Mammary epithelial cell (primary cell): ENCODE measurements at places on chromosomes 16 and 17. TPM values are rescaled to one million over a fixed set of nuclear protein-coding genes. Genes with fewer than 3 reads are reported as not detected.

The RHBDL3 gene
- polyA plus RNA-seq: 0.03 TPM

The KRT12 gene
- not detected for polyA plus RNA-seq

The GALNS gene
- polyA plus RNA-seq: 7.8 TPM

- DNase-seq: no peak
These were observed 128.0 kb upstream of the CHMP6 start for GRCh38 chr17:80863626-80864025.

DNA sequence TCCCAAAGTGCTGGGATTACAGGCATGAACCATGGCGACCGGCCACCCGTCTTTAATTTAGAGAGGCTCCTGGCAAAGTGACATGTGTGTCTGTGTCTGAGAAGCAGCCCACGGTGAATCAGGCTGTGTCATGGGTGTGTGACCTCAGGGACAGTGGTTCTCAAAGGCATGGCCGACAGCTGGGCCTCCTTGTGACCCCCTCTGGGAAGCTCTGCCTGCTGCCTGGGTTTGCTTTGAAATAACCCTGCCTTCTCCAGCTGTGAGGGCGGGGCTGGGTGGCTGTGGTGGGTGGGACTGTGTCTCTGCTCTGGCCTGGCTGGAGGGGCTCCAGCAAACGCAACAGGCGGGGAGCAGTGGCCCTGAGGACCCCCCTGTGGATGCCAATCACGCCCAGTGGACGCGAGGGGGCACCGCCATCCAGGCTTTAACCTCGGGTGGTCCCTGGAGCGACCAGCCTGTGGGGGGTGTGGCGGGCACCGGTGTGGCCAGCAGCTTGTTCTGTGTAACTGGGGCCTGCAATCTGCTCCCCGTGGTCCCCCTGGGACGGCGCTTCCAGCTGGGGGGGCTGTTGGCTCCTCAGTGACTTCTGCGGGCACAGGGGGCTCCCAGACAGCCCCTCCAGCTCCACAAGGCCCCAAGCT is 8.8 kb upstream of the APRT start:
- DNase-seq: no peak

- peak; percentile 59 for DNase-seq
These were observed 75.6 kb upstream of the PLCG2 start for GRCh38 chr16:81703177-81704155.

GRCh38 chr16:23869052-23869451 is 33.3 kb downstream of the PRKCB start:
- no peak for DNase-seq

DNA sequence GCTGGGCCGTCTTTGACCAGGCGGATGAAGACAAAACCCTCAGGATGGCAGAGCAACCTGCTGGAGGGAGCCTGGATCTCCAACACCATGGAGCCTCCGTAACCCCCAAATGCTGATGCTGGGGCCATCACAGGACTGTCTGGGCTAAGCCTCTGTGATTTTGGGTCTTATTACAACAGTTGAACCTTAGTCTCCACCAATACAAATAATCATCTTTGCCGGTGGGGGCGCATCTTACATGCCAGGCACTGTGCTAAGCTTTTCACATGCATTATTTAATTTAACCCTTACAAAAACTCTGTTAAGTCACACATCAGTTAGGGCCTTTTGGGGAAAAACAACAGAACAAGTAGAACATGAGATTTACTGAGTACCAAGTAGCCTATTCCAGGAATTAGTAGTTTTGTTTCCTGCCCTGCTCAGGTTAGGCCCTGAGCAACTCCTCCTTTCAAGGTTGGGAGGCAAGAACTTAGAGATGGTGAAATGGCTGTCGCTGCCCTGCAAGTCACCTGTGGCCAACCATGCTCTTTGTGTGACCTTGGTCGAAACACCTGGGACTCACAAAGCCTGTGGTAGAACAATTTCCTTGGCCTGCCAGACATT is 8.9 kb upstream of the ITGAM start:
- DNase-seq: no peak

GRCh38 chr17:9401434-9401833 is 174.2 kb downstream of the STX8 start:
- peak; percentile 80 for DNase-seq

DNA sequence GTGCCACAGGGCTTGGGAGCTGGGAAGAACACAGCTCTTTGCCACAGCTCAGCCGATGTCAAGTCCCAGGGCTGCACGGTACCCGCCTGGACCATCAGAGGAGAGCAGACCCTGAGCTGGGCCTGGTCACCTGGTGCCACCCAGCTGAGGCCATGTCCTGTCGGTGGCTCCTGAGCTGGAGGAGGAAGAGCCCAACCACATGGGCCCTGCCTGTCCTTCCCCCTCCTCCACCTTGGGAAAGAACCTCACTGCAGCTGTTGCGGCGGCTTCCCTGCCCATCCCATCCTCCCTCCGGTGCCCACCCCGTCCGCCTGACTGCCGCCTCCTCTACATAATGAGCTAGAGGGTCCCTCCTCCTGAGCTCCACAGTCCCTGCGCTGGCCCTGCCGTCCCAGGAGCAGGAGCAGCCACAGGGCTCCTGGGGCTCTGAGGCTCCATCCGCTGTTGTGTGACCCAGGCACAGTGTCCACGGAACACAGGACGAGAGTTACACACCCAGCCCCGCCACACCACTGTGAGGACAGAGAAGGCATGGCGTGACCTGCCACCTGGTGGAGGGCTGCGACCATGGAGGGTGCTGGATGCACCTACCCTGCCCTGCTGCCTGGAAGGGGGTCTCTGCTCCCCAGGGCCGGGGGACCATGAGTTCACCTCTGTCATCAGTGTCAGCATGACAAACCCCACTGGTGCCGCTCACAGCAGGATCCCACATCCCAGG is 21.4 kb upstream of the CHMP6 start:
- DNase-seq: no peak

DNA sequence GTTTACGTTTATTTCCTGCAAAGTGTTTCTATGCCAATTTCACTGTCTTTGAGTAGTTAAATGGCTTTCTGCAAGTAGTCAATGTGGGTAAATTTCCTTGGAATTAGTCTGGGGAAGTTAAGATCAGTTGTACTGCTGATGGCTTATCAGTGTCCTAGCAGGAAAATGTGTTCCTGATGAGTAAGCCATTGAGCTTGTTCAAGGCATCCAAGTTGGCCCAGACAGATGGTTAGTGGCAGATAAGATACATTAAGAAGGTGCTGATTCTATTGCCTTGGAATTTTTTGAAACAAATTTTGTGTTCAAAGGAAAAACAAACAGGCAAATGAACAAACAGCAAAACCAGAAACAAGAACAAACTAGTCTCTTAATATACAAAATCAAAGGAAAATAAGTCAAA is 258.4 kb downstream of the MAP2K6 start:
- peak; percentile 32 for DNase-seq

GRCh38 chr16:56356276-56357240 is 68.8 kb downstream of the AMFR start:
- DNase-seq: peak; percentile 67

- peak; percentile 44 for DNase-seq
These were observed 10.6 kb upstream of the NUDT16L1 start for GRCh38 chr16:4682616-4683254.
